PC-3 (cell line): ENCODE measurements at places on chromosomes 7 and 10.

GRCh38 chr10:45564303-45564959 lies 108.1 kb downstream of the ZFAND4 start:
- no peak for DNase-seq

GRCh38 chr10:76453332-76453731 lies 1021.9 kb downstream of the LRMDA start:
- no peak for DNase-seq

DNA sequence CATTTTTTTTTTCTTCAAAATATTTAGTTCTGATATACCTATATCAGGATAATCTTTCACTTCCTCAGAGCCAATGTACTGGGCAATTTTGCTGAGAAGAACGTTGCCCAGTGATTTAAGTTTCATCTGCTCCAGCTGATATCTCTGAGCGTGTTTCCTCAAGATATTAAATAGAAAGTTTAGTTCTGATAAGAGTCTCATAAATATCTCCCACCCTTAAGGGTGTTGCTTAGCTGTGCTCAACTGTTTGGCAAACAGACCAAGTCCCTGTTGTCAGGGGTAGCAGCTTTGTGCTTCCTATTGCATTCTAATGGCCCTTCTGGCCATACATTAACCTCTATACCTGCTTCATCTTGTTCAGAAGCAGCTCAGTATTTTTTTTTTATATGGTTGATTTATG lies 84.7 kb upstream of the GPR141 start:
- no peak for DNase-seq

GRCh38 chr7:114715907-114716306 lies 206.0 kb upstream of the MDFIC start:
- DNase-seq, result peak; percentile 32

- no peak for DNase-seq
These were observed 76.9 kb downstream of the LRRC4 start for GRCh38 chr7:127954357-127954748.
